MG63 (cell line): ENCODE measurements at places on chromosomes 5 and 9. TPM values are rescaled to one million over a fixed set of nuclear protein-coding genes. Genes with fewer than 3 reads are reported as not detected.

- no peak for DNase-seq
Measured at GRCh38 chr9:93463638-93464248, 10.4 kb upstream of the FAM120AOS start.

The VDAC1 gene
- total RNA-seq = 680 and 772 TPM in 2 replicates

DNA sequence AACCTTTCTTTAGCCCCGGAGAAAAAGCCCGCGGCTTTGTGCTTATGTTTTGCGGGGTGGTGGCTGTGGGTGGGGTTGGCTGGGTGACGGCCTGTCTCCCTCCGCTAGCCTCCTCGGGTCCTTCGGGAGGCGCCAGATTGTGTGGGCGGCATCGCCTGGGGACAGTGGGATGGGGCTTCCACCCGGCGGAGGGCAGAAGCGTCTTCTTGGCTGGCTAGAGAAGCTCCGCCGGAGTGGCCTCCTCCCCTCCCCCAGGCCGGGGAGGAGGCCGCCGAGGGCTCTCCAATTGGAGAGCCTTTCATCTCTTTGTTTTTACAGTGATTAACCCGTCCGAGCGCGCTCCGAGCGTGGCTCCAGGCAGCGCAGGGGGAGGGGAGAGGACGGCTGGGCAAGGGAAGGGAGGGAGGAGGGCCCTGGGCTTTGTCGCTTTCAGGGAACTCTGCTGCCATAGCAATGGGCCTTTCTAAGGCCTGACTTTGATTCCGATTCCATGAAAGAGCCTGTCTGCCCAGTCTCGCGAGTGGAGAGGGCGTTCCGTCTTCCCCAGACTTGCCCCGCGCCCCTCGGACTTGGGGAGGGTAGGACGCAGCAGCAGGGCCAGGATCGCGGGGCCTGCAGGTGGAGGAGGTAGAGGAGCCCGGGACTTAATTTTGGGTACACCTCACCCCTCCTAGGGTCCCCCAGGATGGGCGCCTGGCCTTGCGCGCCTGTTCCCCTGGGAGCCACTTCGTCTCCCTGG is 36.7 kb upstream of the TIFAB start:
- peak; percentile 90 for DNase-seq

DNA sequence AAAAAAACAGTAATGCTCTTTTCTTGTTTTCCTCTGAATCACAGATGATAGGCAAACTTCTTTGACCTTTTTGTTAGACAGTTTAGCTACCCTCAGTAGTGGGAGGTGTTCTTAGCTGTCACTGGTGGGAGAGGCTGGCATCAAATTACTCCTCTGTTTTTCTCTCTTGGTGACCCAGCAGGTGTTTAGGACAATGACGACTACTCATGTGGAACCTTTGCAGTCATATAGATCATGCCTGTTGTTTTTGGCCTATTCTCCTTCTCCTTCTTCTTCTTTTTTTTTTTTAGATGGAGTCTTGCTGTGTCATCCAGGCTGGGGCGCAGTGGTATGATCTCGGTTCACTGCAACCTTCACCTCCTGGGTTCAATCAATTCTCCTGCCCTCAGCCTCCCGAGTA is 15.4 kb upstream of the NPR2 start:
- DNase-seq = no peak

DNA sequence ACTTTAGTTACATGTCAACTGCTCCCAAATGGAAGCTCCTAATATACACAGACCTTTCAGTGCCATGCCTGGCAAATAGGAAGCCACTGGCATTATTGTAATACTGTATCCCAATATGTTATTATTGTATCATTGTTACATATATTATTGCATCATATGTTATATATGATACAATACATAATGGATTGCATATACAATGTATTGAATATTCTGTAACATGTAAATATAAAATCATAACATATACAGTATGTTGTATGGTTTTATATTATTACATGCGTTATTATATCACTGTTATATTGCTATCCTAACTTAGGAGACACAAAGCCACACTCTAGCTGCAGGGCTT is 38.5 kb downstream of the RAPGEF1 start:
- no peak for DNase-seq

DNA sequence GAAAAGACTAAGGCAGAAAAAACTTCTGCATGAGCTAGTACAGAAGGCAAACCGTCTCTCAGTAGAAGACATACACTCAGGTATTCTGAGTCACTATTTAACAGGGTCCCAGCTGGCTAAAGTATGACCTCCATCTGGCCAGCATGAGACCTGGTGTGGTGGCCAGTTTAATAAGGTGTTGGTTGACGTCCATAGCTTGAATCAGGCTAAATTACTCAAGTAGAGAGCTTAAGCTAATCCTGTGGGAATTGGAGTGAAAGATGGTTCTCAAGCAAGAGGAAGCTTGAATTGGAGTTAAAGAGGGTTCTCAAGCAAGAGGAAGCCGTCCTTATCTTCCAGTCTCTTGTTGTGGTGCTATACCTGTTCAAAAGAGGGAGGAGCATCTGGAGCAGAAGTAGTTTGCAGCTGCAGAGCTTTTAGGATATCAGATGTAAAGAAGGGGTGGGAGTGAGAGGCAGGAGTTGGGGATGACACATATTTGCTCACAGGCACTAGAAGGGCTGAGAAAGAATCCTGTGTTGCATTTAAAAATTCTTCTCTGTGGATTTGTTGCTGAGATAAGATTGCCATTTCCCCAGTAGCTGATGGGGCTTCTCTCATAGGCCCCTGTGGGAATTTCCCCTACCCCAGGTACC is 136.1 kb upstream of the RUSC2 start:
- DNase-seq = no peak

- DNase-seq = no peak
Measured at GRCh38 chr9:33524306-33524947, 376 bp downstream of the ANKRD18B start.

The SH3RF2 gene
- 0.26 and 1.2 TPM in 2 replicates for total RNA-seq

DNA sequence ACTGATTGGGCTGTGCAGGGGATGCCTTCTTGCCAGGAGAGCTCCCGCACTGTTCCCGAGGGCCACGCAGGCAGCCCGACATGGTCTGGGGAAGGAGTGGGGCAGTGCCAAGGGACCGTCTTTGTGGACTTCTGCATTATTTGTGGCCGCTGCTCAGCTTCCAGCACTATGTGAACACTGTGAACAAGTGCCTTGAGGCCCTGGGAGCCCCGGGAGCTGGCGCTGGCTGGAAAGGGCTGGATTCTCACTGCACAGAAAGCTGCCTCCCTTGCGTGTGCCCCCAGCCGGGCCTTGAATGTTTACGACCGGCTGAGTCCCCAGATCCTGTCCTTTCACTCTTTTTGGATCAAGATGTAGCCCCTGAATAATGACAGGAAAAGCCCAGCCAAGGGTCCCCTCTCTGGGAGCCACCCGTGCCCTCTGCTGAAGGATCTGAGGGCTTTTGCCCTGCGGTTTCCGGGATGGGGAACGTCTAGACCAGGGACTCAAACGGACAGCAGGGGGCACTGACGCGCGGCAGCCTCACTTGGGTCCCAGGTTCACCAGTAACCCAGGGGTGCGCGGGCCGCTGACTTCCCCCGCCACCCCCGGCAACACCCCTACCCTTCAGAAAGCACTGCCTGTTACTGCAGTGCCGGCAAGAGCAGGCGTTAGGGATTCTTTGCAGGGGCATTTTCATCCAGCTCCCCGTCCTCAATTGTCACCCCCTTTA is 98.9 kb upstream of the FCN2 start:
- no peak for DNase-seq

GRCh38 chr9:125644819-125645507 is 62.0 kb downstream of the MAPKAP1 start:
- no peak for DNase-seq

DNA sequence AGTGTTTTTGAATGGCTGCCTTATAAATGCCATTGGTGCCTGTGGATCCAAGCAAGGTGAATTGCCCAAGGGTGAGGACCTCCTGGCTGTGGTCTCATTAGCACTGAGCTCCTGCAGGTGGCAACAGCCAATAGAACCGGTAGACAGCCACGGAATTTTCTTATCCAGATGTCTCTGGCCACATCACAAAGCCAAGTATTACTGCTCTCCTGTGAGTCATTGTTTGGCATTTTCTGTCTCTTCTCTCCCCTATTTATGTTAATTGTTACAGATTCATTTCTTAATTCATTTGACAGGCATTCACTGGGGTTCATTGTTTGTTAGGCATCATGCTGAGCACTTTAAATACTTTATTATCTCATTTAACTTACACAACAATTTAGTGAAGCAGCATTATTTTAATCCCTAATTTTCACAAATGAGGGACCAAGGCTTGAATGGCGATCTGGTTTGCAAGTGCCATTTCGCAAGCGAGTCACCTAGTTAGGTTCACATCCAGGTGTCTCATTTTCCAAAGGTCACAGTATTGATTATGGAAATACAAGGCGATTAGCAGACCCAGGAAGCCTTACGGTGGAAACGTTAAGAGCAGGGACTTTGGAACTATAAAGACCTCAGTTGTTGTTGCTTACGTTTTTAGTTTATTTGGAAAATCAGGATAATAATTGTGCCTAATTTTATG is 58.2 kb upstream of the DPYSL3 start:
- DNase-seq = peak; percentile 57

The PLPP7 gene
- 8.1 and 16.3 TPM in 2 replicates for total RNA-seq

DNA sequence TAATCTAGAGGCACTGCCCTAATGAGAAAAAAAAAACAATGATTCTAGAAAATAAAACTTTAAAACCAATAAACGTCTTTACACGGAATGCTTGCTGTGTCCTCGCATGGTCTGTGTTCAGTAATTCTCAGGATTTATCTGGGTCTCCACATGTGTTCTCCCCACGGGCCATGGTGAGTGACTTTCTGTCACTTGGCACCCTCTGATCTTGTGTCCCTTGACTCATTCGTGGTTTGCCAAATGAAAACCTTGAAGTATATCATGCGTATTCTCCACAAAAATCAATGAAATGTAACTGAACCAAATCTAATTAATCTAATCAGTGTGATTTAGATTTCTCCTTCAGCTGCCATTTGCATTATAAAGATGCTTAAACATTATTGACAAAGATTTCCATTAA is 48.0 kb downstream of the UBE2QL1 start:
- DNase-seq = no peak

The SHISAL2B gene
- total RNA-seq = not detected in 2 replicates

GRCh38 chr5:139696167-139696893 is 48.2 kb downstream of the CXXC5 start:
- no peak for DNase-seq

The LCN15 gene
- total RNA-seq = not detected in 2 replicates

The RNF20 gene
- total RNA-seq = 20.4 and 33.2 TPM in 2 replicates

GRCh38 chr9:124863371-124863871 is 1.5 kb downstream of the ARPC5L start:
- no peak for DNase-seq

The PCDHB9 gene
- 1.9 TPM in 1 of 2 replicates, not detected in the other for total RNA-seq

The FGF10 gene
- total RNA-seq = not detected in 2 replicates

DNA sequence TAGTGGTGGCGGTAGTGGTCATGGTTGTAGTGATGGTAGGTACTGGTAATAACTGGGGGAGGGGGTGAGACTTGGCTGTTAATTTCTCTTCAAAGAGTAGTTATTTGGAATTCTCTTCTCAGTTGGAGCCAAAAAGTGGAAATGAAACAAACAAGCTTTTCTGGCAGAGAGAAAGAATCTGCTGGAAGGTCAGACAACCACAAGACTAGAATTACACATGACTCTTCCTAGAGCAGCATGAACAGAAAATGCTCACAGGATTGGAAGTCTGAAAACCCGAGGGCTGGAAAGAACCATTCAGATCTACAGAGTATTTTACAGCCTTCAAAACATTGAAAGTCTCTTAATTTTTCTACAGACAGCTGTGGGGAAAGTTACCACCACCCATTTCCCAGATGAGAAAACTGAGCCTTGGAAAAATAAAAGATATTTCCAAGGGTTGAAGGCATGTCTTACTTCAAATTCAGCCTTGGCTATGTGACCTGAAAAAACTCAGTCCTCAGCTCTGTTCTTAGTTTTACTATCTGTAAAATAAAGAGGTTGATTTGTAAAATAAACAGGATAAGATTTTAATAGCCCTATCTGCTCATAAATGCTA is 42.9 kb upstream of the TRIM32 start:
- DNase-seq = no peak

GRCh38 chr9:23766613-23767012 is 59.4 kb downstream of the ELAVL2 start:
- DNase-seq = no peak

- DNase-seq = no peak
Measured at GRCh38 chr5:176762489-176762888, 47.9 kb upstream of the UNC5A start.

DNA sequence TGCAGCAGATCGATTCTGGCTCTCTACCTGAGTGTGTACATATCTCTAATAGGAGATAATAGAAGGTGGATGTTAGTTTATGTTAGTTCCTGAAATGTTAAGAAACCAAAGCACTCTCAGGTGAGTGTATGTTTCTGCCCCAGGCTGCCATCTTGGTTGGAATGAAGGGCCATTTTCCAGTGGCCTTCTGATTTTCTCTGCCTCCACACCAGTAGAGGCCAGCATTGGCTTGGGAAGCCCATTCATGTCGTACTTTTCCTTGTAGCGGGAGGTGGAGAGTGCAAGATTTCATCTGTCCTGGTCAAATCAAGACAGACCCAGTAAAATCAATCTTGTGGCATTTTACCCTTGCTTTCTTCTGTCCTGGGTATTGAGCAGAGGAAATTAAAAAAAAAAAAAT is 91.0 kb downstream of the GAS1 start:
- no peak for DNase-seq

The PFDN1 gene
- total RNA-seq = 240 and 304 TPM in 2 replicates

The TRPM6 gene
- 0.03 and 0.17 TPM in 2 replicates for total RNA-seq

DNA sequence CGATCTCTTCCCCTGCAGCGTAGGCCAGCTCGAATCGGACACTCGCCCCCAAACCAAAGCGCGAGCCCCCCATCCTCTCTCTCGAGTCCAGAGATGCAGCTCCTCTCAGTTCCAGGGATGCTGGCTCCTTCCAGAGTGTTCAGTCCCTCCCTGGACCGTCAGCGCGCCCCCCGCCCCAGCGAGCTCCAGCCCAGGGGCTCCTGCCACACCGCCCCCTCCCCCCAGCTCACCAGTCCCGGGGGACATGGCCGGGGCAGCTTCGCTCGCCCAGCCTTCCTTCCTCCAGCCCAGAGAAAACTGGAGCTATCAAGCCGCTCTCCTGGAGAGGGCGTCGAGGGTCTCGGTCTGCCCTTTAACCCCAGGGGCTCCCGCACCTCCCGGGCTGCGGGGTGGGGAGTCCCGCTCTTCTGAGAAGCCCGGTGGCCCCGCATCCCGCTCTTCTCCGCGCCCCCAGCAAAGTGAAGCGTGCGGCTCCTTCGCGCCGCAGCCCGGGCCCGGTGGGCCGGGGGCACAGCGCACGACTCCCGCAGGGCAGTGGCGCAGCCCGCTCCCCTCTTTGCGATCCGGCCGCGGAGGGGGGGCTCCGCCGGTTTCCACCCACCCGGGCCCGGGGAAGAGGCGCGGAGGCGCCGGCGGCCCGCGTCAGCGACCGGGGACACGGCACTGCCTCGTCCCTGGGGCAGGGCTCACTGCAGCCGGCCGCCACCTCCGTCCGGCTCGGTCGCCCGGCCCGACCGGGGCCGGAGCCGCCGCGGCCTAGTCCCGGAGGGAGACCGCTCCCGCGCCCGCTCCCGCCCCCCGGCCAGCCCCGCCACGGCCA is 587 bp downstream of the MIER3 start:
- DNase-seq = peak; percentile 28

DNA sequence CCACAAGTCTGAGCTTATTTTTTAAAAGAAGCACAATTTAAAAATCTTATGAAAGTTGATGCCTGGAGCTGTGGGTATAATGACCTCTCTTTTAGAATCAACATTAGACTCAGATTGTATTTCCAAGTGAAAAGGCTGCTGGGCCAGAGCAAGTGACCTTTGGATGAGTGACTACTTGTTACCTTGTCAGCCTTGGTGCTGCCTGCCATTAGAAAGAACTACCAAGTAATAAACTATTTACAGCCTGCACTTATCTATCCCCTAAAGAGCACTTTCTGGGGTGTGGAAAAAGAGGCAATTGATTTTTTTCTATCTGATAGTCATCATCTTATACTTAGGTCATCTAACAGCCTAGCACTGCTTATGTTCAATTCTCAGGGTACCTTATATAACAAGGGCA is 134.9 kb upstream of the FBXL17 start:
- no peak for DNase-seq
